ENCODE measurements at places on chromosomes 16 and 17.
A peak's percentile ranks its signal among the peaks of the same experiment; 100 is the strongest.

DNA sequence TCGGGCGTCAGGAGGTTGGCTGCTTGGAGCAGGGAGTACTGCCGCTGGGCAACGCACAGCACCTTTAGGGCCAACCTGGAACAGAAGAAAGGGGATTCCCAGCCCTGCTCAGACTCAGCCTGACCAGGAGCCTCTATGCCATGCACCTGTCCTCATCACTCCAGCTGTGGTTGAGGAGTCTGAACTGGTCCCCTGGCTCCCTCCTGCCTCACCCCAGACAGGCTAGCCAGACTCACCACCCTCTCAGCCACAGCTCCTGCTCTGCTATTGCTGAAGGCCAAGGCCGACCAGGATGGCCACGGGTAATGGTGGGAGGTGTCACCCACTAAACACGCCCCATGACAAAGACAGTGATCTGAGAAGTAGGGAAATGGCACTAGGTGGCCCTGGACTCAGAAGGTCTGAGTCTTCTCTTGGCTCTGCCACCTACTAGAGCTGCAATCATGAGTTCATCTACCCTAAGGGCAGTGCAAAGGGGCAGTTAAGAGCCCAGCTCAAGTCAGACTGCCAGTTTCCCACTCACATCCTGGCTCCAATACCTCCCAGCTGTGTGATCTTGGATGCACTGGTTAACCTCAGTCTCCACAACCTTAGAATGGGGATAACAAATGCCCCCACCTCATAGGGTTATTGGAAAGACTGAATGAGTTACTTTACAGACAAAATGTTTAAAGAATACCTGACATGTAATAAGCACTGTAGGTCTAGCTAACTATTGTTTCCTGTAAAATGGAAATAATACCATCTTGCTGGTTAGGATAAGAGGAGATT is 13.8 kb upstream of the GFAP start:
- no peak for DNase-seq

GRCh38 chr17:39178536-39178935 is 12.6 kb upstream of the ARL5C start:
- DNase-seq, result no peak

GRCh38 chr17:32567086-32567485 is 80.3 kb downstream of the CDK5R1 start:
- DNase-seq, result no peak

- no peak for DNase-seq
Observed at GRCh38 chr17:68390888-68391545, 66.3 kb downstream of the WIPI1 start.

GRCh38 chr17:18025241-18025944 is 13.6 kb downstream of the ATPAF2 start:
- no peak for DNase-seq

- DNase-seq, result no peak
Observed at GRCh38 chr16:69838489-69838888, 76.4 kb downstream of the WWP2 start.

- no peak for DNase-seq
Observed at GRCh38 chr17:77569846-77570564, 388.5 kb upstream of the TNRC6C start.

- DNase-seq, result no peak
Observed at GRCh38 chr17:41322094-41322902, 6.8 kb upstream of the KRTAP17-1 start.

DNA sequence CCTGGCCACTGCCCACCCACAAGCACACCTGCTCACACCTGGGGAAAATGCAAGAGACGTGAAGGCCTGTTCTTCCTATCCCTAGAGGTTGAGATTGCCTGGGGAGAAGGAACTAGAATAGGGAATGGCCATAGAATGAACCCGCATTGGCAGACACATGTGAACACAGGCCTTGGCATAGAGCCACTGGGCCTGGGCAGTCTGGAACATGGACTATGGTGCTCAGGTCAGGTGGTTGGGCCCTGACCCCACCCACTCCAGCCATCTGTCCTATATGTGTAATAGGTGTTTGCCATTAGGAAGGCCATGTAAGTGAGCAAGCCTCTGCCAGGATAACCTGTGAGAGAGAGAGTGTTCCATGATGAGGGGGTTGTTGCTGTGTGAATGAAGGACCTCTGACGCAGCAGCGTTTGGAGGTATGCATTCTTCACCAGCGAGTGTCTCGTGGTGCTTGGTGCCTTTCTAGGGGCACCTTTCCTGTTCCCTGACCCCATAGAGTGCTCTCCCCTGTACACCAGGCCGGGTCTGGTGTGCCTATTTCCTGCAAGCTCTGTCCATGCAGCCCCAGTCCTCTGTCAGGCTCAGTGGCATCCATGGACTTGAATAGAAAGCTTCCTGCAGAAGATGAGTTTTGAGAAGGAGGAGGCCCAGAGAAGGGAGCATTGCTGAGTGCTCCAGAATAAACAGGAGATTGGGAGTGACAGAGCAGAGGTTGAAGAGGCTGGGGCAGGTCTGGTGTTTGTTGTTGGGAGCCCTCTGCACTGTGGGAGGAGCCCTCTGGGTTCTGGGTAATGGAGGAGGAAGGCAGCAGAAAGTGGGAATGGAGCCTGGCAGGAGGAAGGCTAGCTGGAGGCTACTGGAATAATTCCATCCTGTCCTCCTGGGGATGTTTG is 15.6 kb downstream of the CTRL start:
- DNase-seq, result no peak

DNA sequence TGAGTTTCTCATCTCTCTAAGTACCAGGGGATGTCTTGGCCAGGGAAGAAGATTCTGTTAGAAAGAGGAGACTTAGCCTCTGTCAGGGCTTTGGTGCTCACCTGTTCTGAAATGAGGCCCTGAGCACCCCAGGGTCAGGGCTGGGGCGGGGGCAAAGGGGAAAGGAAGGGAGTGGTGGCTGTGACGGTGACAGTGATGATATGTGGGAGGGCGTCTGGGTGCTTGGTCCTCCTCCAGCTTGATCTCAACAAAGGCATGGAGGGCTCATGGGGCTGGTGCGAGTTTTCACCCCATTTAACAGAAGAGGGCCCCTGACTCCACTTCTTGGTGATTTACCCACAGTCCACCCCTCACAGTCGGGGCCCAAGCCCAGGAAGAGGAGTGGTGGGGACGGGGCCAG is 15.1 kb downstream of the SOX8 start:
- DNase-seq, result no peak

DNA sequence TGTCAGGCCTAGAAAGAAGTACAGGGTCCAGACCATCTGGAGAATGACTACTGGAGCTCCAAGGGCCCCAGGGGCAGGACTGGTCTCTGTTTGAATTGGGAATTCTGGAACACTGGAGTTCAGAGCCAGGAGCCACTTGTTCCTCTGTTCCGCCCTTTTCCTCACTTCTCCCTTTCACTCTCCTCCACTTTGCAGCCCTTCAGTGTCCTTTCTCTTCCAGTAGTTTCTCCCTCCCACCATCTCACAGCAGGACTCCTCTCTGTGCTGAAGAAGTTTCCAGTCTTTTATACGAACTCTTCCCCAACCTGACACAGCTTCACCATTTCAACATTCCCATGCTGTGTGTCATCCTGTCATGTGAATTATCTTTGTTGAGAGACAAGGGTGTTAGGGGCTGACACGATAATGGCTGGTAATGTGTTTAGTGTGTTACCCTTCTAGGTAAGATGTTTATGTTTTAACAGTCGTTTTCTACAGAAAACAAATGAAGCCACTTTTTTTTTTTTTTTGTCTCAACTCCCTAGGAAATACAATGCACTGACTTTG is 180.3 kb upstream of the MYOCD start:
- DNase-seq, result no peak

DNA sequence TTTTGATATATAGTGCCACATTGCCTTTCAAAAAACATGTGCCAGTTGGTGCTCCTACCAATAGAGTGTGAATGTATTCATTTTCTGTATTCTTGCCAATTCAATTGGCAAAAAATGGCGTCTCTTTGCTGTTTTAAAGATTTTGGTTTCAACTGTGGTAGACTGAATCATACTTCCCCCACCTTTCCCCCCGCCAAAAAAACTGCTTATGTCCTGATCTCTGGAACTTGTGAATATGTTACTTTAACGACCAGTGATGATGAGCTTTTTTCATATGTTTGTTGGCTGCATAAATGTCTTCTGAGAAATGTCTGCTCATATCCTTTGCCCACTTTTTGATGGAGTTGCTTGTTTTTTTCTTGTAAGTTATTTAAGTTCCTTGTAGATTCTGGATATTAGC is 325.1 kb upstream of the KCNJ16 start:
- no peak for DNase-seq

DNA sequence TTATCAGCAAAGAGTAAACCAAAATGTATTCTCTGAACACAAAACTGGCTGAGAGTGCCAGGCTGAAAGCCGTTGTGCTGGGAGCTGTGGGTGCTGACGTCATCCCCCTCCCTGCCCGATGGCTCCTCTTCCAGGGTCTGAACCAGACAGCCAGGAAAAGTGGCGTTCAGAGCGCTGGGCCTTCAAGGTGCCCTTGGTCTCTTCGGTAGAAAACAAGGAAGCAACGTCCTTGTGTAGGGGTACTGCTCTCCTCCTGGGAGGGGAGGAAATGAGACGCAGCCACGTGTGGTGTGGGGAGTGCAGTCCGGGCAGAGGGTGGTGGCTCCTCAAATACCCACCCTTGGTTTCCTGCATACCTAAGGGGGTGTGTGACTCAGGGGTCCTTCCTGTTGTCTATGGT is 394.7 kb downstream of the SEC14L1 start:
- no peak for DNase-seq

DNA sequence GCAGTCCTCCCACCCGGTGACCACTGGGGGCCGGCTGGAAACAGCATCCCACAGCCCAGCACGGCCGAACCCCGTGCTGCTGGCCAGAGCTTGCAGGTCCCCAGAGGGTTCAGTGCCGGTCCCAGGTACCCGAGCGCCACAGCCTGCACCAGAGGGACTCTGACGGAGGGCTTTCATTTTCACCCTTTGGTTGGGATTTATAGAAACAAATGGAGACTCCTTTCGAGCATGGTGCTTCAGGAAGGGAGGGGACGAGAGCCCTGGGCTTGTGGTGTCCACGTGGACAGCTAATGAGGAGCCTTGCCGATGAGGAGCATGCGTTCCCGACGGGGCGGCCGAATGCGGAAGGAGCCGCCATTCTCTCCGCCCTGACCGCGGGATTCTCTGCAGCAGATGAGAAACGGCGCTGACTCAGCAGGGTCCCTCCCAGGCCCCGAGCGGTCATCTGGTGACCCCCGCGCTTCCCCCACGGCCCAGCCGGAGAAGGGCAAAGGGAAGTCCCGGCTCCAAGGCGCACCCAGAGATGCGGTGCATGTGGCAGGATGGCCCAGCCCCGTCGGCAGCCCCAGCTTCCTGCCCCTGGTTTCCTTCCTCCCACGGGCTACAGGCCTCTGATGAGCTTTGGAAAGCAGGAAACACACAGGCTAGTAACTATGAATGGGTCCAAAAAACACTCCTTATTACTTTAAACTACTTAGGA is 9.8 kb downstream of the SLC38A10 start:
- peak; percentile 37 for DNase-seq

GRCh38 chr17:48646183-48647102 is 20.3 kb upstream of the HOXB9 start:
- no peak for DNase-seq

GRCh38 chr16:54431041-54431996 is 144.7 kb upstream of the IRX3 start:
- DNase-seq, result no peak

DNA sequence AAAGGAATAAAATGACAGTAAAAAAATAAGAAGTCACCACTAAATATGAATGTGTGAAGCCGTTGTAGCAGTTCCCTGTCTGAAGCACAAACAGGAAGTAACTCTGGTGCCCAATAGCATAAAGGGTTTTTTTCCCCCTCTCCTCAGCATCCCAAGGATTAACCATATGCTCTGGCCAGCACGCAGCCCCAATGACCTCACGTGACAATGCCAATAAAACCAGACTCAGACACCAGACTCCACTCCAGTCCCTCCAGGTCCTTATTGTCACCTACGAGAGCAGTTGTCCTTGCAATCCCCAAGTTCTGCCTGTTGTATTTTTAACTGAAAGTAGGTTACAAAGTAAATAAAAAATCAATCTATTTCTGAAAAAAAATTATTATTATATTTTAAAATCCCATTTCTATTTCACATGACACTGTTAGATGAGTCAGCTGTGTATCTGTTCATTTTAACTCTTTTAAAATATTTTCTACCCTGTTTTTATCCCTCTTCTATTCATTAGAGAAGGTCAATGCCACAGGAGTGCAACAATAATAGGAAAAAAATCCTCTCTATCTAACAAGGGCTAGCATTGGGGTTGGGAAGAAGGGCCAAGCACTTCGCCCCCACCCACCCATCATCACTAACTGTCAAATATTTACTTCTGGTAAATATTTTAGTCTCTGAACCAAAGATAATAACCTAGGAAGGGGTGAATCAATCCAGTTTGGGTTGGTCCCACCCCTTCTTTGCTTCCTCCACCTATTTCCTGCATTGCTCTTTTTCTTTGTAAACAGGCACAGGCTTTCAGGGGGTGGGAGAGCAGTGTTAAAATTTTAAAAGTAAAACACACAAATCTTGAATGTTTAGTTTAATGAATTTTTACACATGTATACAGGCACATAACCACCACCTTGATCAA is 6.6 kb downstream of the PRAC1 start:
- no peak for DNase-seq

- DNase-seq, result no peak
Observed at GRCh38 chr16:70724146-70725023, 38.5 kb upstream of the MTSS2 start.

DNA sequence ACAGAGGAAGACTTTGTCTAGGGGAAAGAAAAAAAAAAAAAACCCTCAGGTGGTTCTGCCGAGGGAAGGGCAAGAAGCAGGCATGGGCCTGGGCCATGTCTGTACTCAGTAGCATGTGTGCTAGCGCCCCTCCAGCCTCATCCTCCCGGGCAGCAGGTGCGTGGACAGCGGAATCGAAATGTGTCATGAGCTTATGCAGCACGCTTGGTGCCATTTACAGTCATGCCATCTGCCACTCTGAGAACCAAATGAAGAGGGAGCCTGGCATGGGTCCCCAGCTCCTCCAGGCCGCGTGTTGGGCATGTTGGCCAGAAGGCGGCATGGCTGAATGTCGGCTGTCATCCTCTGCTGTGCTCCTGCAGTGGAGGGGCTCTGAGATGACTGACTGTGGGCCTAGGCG is 31.4 kb downstream of the CRAMP1 start:
- DNase-seq, result no peak

DNA sequence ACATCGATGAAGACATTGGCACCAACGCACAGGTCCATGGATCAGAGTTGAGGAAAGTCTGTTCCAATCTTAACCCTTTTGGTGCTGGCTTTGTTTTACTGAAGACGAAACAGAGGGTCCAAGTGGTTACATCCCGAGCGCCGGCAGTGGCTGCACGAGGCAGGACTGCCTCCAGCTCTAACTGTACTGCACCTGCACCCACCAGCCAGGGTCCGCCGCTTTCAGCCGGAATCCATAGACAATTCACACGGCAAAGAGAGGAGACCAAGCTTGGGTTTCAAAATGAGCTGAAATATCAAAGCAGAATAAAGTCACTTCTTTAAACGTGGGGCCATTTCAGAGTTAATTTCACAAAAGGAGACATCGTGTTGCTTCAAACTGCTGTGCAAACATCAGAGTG is 21.2 kb upstream of the ZC3H18 start:
- no peak for DNase-seq

DNA sequence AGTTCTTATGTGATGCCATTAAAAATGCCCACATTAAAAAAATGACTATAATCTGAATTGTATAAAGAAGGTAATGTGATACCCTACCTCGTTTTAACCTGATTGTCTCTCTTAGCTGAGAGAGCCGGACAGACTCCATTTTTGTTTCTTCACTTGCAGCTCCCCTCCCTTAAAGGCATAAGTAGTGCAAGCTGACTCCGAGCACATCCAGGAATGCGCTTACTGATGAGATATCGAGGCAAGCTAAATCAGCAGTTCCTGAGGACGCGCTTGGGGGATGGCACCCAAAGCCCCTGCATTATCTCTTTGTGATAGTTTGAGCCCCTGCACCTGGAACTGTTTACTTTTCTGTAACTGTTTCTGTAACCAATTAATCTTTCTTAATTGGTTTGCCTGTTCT is 6.3 kb downstream of the KRT24 start:
- DNase-seq, result no peak
